ENCODE measurements at places on chromosomes 5 and 9.
A peak's percentile ranks its signal among the peaks of the same experiment; 100 is the strongest.

- DNase-seq, result no peak
Observed at GRCh38 chr9:81819155-81819554, 109.1 kb upstream of the SPATA31D4 start.

- no peak for DNase-seq
Observed at GRCh38 chr9:99779277-99779676, 42.4 kb upstream of the NR4A3 start.

DNA sequence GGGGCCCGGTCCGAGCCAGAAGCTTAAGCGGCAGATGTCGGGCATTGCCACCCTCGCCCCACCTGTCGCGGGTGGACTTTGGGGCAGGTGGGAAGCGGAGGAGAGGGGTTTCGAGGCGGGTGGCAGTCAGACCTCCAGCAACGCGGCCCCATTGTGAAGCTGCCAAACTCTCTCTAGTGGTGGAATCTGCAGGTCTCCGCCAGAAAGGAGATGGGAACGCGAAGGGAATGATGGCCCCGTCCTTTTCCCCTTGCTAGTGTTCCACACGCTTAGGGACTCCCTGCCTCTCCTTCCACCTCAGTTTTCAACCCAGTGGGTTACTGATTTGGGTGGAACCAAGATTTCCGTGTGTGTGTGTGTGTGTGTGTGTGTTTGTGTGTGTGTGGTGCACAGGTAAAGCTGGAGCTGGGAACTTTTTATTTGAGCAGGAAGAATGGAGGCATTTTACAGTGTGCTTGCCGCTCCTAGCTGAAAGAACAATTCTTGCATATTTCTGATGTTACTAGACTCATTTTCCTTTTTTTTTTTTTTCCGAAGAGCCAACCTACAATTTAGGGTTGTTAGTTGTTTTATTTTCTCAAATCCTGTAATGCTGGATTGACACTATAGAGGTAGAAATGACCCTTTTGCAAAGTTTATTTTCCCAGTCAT, 1.3 kb downstream of the MACIR start:
- DNase-seq, result no peak

DNA sequence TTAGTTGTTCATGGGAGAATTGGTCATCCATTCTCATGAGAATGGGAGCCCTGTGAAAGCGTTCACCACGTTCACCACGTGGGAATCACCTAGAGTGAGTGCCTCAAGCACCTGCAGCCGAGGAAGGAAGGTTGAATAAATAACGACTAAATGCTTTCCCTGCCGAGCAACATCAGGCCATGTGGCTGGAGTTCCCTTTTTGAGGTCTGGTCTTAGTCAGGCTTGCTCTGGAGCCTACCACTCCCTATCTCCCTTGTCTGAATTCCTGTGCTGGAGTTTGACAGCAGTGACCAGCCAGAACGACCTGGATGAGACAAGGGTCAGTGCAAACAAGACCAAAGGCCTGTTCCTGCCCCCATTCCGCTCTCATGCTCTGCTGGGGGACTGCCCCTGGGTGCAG, 28.5 kb downstream of the KCNMB1 start:
- no peak for DNase-seq

DNA sequence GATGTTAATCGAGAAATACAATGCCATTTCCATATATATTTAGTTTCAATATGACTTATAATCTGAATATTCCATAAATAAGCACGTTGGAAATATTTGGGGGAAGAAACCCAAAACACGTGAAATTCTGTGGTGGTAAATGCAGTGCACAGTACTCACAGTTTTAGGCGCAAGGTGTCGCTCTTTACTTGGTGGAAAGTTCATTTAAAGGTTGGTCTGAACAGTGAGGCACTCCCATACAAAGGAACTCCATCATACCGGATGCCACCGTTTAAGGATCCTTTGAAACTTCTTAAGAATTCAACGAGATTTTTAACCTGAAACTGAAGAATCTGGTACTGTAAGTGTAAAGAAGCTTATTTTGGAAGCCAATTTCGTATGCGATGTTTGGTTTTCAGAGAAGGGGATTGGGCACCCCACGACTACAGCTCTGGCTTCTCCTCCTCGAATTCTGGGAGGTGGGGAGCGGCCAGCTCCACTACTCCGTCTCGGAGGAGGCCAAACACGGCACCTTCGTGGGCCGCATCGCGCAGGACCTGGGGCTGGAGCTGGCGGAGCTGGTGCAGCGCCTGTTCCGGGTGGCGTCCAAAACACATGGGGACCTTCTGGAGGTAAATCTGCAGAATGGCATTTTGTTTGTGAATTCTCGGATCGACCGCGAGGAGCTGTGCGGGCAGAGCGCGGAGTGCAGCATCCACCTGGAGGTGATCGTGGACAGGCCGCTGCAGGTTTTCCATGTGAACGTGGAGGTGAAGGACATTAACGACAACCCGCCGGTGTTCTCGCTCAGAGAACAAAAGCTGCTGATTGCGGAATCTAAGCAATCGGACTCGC, at the start of gene PCDHA11:
Gene PCDHA11 (plus strand): TSS at position 237 of the 834 bp plus-strand sequence. CDS start 147 bp downstream, at position 384.
- no peak for DNase-seq

DNA sequence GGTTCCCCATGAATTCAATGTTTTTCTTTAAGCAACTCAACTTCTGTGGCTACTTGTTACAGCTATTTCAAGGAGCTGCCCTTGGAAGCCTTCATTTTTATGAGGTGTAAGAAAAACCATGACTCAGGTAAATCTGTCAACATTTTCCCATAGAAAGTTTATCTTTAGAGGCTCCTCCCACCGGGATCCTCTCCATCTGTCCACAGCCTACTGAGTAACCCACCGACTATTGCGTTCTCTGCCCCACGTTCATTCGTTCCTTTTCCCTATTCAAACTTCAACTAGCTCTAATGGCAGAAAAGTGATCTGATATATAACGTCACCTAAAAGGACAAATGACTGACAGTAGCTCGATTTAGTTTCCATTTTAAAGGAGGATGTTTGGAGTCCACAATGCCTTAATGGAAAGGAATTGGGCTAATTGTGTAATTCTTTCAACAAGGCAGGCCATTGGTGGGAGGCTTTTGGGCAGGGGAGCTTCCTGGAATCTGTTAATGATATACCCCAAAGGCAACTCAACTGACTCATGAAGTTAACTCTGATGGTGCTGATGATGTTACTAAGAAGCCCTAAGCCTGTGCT, 29.3 kb upstream of the NR3C1 start:
- peak; percentile 46 for DNase-seq

- DNase-seq, result no peak
Observed at GRCh38 chr5:141529873-141530272, 41.0 kb downstream of the PCDHGC5 start.

DNA sequence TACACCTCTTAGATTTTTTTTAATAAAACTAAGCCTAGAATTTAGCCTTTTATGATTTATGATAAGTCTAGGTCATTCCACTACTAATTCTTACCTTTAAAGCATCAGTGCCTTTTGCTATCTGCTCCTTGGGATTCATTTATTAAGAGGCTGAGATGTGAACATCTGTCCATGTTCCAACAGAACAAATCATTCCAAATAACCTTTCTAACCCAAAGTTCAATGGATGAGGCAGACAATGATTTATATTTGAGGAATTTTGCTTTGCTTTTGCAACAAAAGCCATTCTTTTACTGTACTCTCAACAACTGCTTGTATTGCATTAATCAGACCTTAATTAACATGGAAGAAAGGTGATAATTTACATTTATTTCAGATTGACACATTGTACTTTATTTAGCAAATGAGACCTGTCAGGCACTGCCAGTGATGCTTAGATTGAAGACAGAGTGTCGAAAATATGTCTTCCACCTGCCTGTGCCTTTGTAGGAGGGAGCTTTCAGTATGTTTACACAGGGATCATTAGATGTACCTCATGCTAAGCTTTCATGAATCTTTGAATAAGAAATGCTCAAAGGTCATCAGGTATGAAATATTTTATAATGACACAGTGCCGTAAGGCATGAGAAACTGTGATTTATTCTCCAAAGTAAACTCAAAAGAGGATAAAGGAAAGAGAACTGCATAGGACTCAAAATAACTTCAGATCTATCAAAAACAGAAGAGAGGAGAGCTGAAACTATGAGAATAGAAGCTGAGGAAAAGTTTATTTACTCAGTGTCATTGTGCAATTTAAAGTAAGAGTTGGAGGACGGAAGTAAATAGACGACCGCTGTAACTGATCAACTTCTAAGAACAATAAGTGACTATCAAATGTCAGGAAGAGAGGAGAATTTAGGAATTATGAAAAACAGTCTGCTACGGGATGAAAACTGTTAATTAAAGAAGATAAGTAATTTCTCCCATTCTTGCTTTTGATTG, 36.7 kb upstream of the IZUMO3 start:
- DNase-seq, result no peak
